ENCODE measurements at places on chromosomes 5 and 9.
A peak's percentile ranks its signal among the peaks of the same experiment; 100 is the strongest.

DNA sequence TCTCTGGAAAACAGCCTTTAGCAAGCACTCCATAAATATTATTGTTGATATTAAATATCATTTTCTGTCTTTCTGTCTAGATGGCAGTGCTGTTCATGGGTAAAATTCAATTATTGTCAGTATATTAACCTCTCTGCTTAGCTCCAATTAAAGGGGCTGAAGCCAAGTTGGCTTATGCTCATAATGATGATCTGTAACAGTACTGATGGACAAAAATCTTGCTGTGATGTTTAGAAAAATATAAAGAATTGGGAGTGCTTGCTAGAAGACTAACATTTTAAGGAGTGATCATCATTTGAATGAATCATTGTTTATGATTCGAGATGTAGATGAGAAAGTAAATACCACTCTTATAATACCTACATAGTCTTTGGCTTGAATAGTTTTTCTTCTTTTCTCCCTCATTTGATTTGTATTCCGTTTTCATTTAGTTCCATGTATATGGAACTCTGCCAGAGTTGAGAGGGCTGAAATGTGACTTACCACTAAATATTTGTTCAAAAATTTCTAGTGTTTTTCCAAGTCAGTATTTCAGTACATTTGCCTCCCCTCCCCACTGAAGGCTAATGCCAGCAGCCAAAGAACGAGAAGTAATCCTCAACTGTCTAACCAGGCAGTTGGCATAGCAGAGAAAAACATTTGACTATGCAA, 538.3 kb downstream of the CSNK1G3 start:
- no peak for DNase-seq

GRCh38 chr5:57066924-57067596, 106.8 kb upstream of the GPBP1 start:
- DNase-seq: no peak

- DNase-seq: no peak
Measured at GRCh38 chr9:131282688-131283422, 6.5 kb upstream of the FAM78A start.

DNA sequence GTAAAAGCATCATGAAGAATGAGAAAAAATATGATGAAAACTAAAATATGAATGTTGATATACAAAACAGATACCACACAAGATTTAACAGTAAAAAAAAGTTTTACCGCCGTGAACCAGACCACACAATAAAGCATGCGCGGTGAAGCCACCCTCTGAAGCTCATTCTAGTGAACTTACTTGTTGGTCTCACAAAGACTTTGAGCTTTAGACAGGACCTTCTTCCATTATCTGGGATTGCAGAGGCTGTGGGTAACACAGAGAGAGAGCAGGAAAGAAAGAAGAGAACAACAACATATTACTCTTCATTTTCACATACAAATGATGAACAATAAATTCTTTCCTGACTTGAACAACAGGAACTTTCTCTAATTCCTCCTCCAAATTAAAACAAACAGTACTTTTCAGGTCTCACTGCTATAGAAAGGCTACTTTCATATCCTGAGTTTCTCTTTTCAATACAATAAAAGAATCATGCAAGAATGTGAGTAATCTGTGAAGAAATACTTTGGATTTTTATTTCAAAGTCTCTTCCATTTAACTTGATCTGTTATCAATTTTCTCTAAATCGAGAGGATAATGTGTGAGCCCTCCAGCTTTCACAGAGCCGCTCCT, 283.1 kb downstream of the EFNA5 start:
- no peak for DNase-seq

DNA sequence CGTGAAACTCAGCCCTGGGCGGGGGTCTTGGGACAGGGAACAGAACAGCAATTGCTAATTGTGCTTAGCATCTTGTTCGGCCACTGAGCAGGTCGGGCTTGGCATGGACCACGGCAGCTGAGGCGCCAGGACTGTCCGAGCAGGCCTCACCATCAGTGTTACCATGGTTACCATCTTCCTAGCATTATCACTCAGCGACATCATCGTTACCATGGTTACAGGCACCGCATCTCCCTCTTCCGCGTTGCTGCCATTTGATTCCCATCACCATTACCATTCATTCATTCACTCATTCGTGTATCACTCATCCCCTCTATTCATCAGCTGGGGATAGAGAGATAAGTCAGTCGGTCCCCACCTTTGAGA, 81.0 kb upstream of the ZBTB43 start:
- DNase-seq: peak; percentile 10

DNA sequence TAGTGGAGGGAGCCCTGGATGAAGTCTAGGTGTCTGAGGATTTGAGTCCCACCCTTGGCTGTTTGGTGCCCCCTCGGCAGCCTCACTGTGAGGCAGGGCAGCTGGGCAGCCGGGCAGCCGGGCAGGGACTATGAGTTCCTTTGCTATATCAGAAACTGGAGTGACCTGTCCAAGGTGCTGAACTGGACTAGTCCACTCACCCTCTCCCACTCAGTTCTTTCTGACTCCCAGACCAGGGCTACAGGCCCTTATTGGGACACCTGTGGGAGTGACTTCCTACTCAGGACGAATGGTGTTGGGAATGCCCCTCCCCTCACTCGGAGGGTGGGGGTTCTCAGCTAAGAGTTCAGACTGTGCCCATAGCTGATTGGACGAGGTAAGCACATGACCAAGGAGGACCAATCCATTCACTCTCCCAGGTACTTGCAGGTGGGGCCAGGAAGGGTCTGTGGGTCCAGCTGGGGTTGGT, 34.1 kb upstream of the RAPGEF1 start:
- DNase-seq: no peak

- DNase-seq: no peak
Measured at GRCh38 chr5:124706051-124706450, 40.4 kb downstream of the ZNF608 start.

DNA sequence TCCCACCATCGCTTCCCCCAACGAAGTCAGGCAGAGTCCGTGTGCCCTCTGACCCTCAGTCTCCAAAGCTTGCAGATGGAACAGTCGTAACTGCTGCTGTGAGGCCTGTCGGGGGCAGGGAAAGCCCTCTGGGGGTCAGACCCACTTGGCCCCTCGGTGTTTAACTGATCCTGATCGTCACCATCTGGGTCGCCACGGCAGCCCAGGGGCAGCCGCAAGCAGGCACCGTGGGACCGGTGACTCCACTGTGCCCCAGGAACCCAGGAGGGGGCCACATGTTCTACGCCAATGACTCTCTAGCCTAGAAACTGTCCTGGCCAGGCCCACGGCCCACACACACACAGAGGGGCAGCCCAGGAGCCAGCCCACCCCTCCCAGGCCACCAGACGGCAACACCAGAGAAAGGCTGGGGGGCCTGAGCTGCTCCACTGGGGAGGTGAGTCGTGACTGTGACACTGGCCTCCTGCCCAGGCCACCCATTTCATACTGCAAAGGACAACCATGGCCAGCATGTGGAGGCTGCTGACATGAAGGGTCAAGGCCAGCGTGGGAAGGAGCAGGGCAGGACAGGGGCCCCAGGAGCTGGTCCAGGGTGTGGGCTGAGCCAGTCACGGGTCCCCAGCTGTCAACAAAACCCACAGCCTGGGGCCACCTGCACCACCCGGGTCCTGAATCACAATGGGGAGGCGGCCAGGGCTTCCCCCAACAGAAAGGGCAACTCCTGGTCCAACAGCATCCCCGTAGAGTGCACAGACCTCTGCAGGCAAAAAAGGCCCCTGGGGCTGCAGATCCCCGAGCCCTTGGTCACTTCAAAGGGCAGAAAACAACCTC, 20.8 kb downstream of the VAV2 start:
- no peak for DNase-seq

DNA sequence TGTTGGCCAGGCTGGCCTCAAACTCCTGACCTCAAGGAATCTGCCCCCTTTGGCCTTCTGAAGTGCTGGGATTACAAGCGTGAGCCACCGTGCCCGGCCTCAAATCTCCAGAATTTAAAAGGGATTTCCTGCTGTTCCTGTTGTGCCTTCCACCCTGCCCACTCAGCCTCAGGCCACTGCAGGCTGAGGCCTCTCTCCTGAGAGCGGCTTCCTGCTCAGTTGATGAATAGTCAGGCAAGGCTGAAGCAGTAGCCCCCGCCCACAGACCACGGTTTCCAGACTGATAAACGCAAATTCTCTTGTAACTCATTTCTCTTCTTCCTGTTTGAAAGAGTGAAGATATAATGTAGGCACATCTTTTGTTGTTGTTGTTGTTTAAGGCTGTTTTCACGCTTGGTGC, 127.0 kb upstream of the PLCXD3 start:
- no peak for DNase-seq

- no peak for DNase-seq
Measured at GRCh38 chr5:137278476-137278875, 220.7 kb downstream of the SPOCK1 start.

Data from NCI-H1092 treated with DMSO at 0.1 percent for 48 hours (cell line).